ENCODE measurements at places on chromosomes 2 and 18.

DNA sequence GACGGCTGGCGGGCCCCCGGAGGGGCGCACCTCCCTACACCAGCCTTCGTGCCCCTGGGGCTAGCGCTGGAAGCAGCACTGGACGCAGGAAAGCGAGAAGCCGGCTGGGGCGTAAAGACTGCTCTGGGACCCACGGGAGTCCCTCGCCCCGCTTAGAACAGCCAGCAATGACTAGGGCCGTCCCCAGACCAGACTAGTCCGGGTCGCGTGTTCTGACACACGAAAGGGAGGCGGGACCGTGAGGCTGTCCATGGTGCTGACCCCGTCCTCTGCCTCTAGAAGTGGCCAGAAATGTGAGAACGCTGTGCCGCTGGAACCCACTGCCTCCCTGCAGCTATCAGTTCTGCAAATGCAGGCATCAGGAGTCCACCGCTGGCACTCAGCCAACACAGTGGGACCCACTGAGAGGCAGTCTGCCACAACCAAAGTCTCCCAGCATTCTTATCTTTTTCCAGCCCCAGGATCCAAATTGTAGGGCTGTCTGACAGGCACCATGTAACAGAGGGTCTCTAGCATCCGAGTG is at the start of gene UCN:
UCN (minus strand) TSS at position 87 of the 523 bp plus-strand sequence. CDS start 550 bp downstream, outside the sequence.
- DNase-seq: no peak

- DNase-seq: no peak
Measured at GRCh38 chr18:68053290-68053689, 536.8 kb upstream of the DSEL start.

- DNase-seq: no peak
Measured at GRCh38 chr18:56516789-56517188, 121.6 kb downstream of the TXNL1 start.

- DNase-seq: no peak
Measured at GRCh38 chr2:175233135-175233719, 51.7 kb upstream of the ATP5MC3 start.

DNA sequence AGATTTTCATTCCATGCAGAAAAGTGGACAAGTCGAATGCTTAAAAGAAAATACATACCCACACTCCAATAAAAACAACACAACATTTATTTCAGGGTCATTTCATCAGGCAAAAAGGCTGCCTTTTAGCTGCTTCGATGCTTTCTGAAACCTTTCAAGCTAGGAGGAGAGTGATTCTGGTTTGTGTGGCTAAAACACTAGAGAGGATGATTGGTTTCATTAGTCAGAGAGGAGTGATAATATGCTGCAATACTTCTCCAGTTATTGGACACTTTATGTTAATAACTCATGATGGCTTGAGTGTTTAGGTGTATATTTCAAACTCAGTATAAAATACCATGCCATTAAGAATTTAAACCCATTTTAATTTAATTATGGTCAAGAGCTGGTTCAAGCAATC is 614.0 kb downstream of the SLC4A3 start:
- DNase-seq: no peak

GRCh38 chr2:128590309-128591021 is 271.8 kb upstream of the HS6ST1 start:
- DNase-seq: no peak

GRCh38 chr2:10481666-10482157 is 33.6 kb upstream of the ODC1 start:
- DNase-seq: no peak

GRCh38 chr2:237895544-237896506 is 36.4 kb downstream of the RAMP1 start:
- no peak for DNase-seq

DNA sequence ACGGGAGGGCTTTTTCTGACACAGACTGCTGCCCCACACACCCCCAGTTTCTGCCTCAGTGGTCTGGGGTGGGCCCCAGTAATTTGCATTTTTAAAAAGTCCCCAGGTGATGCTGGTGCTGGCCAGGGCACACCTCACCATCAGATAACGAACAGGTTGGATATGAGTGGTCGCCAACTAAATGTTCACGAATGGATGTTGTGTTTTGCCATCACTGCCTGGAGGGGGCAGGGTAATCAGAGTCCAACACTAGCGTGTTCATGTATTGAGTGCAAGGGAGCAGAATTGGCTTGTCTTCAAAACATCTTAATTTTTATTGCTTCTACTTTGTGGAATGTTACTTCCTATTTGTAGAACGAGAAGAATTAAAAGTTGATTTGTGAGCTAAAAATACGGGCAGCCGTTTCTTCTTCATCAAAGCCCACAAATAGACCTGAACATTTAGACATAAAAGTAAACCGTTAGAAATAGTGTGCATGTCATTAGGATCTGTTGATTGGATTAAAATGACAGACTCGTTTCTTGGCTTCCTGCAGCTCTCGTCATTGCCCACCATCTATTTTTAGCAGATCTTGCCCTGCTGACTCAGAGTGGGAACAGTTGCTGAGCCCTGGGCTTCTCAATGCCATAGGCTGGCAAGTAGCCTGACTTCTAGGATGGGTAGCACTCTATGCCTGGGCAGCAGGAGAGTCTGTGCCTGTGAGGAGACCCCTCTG is 45.2 kb downstream of the NCK2 start:
- DNase-seq: peak; percentile 75

GRCh38 chr18:10669441-10670100 is 143.7 kb downstream of the NAPG start:
- no peak for DNase-seq

- no peak for DNase-seq
Measured at GRCh38 chr2:83567551-83567950, 891.5 kb downstream of the SUCLG1 start.

DNA sequence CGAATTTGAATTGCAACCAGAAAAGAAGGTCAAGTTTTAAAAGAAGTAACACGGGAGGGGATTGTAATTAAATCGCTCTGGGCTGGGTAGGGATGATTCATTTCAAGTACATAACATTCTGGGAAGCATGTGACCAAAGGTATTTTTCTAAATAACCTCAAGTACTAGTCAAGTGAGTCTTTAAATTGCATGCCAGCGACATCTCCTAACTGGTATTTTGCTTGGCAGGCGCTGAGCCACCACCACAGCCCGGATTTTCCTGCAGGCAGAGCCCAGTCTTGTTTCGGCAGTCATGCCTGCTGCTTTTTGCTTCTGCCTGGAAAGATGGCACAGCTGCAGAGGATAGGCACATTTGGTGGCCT is 33.7 kb upstream of the NPAS2 start:
- DNase-seq: no peak

- no peak for DNase-seq
Measured at GRCh38 chr2:193837111-193837738, 1642.5 kb upstream of the TMEFF2 start.

DNA sequence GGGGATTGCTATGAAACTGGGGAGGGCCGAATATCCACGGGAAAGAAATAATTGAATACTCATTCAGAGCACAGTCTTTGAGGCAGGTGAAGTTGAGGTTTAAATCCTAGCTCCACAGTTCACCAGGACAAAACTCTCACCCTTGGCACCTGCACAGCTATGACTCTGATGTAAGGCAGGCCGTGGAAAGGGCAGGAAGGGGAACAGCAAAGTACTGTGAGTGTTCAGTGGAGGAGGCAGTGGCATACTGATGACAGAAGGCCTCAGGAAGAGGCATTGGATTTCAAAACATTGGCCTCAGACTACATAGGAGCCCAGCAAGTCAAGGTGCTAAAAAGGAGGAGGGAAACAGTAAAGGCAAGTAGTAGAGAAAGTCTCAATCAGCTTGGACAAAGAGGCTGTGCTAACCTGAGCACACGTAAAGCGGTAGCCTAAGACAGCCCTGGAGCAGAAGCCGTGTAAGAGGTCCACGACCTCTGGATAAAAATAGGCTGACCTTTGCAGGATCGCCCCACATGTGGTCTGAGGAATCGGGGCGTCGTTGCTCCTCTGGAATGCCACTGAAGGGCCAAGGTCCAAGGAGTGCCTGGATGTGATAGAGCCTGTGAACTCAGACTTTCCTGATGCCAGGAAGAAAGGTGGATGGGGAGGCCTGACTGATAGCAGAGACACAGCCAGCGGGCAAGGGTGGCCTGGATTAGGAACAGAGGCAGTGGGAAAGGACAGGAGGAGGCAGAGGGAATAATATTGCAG is 243.6 kb downstream of the PID1 start:
- no peak for DNase-seq

- DNase-seq: no peak
Measured at GRCh38 chr2:28129955-28130695, 239.6 kb downstream of the BABAM2 start.

DNA sequence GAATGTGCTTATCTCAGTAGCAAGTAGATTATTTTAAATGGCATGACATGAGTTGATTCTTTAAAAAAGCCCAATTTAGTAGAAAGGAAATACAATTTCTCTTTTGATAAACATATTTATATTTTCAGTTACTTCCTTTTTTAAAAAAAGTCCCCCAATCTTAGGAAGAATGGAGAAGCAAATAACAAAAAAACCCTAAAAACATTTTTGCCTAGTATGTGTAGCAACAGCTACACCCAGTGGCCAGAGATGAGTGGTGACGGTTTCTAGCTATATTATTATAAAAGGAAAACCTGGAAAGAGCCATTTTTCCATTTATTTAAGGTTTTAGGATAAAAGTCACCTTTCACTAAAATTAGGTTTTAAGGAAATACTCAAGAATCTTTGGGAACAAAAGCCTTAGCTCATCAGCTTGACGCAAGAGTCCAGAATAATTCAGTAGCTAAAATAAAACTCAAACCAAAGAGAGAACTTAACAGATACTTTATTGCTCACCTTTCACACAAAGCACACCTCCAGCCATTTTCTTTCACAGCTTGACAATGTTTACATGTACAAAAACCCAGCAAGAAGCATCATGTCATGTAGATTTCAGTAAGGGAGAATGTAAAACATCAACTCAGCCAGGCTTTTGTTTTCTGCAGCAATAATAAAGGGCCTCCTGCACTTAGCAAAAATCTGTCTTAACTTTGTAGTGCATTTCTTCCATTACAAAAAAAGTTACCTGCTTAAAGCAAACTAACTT is 15.7 kb downstream of the FAM98A start:
- peak; percentile 52 for DNase-seq

DNA sequence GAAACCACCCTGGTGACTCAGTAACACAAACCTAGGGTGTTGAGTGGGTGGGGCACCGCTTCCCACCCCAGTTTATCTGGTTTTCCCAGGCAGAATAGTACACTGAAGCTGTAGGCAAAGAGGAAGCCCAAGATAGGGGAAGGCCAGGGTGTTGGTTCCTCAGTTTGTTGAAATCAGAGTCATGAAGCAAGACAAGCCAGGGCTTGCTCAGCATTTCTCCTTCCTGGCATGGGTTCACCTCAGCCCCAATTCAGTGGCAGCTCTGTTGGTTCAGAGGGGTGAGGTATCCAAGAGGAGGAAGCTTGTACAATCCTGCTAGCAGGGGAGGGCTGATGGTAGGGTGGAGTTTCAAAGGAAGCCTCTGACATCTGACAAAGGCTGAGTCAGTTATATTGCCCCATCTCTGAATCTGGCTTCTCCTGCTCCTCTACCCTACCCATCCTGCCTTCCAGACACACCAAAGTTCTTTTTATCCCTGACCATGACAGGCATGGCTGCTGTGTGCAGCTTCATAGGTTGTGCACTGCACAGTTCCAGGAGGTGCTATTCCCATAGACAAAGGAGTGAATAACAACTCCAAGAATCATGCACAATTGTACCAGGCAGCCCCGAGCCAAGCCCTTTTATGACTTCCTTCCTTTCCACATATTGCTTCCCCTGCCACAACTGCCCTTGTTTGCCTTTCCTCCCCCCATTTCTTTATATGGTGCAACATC is 24.9 kb upstream of the RAB10 start:
- DNase-seq: peak; percentile 32

DNA sequence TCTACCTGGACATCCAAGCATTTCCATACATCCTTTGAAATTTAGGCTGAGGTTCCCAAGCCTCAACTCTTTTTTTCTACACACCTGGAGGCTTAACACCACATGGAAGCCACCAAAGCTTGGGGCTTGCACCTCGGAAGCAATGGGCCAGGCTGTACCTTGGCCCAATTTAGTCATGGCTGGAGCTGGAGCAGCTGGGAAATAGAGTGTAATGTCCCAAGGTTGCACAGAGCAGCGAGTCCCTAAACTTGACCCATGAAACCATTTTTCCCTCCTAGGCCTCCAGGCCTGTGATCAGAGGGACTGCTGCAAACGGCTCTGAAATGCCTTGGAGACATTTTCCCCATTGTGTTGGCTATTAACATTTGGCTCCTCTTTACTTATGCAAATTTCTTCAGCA is 1574.3 kb upstream of the ZEB2 start:
- no peak for DNase-seq

- no peak for DNase-seq
Measured at GRCh38 chr18:10919851-10920250, 229.5 kb downstream of the PIEZO2 start.

GRCh38 chr2:191927319-191927867 is 80.5 kb upstream of the CAVIN2 start:
- DNase-seq: no peak

All from CD4-positive, alpha-beta T cell treated with Interleukin-10 for 1 hour (primary cell).